ENCODE measurements at places on chromosomes 4 and X.

DNA sequence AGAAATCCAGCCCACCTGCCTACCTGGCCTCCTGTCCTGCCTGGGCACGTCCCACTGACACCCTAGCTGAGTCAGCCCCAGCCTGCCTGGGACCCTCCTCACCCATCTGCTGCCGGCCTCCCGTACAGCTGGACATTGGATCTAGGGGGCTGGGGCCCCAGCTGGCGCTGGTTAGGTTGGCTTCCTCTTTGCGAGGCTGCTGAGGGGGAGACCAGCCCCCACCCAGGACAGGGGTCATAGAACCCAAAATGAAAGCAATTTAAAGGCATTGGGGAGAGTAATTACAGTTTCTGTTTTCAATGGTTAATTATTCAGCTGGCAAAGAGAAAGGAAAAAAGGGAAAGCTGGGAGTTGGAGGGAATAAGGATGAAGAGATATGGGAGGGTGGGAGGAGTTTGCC lies 15.8 kb downstream of the EFNB1 start:
- no peak for DNase-seq

GRCh38 chr4:83708500-83709175 lies 172.7 kb downstream of the GPAT3 start:
- DNase-seq: no peak

DNA sequence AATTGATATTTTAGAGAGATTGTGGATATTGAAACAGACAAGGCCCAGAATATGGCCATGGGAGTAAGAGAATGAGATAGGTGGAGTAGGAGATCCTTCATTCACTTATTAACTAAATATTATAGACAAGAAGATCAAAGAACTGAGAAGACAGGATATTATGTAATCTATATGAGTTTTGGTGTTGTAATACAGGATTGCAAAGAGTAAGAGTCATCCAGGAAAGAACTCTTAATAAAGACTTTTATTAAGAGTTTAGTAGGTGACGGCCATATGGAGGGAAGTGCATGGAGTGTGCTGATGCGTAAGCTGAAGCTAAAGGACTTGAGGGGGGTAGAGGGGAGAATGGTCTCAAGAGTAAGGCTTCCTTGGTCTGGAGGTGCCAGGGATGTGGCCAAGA lies 153.7 kb downstream of the VEGFC start:
- peak; percentile 1 for DNase-seq

- DNase-seq: no peak
Measured at GRCh38 chr4:19151684-19152083, 1100.0 kb upstream of the SLIT2 start.

- DNase-seq: peak; percentile 87
Measured at GRCh38 chr4:170007113-170007512, 19.1 kb downstream of the MFAP3L start.

GRCh38 chrX:154719132-154719675 lies 31.7 kb downstream of the GAB3 start:
- DNase-seq: peak; percentile 79

- DNase-seq: no peak
Measured at GRCh38 chr4:17165286-17165685, 266.8 kb upstream of the LDB2 start.

DNA sequence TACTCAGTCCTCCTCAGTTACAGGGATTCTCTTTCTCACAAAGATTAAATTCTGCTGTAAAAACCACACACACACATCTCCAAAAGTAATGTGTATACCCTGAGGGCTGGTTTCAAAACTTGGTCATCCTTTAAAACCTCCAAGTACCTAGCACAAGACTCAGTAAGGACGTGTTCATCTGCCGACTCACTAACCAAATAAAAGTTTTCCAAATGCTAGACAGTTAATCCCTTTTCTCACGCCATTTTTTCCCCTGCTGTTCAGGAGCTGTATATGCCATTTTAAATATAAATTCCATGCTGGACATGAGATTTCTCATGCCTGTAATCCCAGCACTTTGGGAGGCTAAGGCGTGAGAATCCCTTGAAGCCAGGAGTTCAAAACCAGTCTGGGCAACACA lies 3.9 kb upstream of the SAT1 start:
- DNase-seq: no peak

DNA sequence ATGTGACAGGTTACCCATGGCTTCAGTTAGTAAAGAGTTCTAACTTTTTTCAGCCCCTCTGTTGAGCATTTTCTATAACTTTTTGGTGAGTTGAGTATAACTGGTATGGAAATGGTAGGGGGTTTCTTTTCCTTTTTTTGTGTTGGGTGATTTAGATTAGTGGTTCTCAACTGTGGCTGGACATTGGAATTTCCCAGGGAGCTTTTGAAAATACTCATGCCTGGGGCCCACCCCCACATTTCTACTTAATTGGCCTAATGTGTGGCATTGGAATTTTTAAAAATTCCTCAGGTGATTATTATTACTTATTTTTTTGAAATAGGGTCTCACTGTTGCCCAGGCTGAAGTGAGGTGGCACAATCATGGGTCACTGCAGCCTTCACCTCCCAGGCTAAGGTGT lies 21.9 kb downstream of the SMS start:
- DNase-seq: no peak

DNA sequence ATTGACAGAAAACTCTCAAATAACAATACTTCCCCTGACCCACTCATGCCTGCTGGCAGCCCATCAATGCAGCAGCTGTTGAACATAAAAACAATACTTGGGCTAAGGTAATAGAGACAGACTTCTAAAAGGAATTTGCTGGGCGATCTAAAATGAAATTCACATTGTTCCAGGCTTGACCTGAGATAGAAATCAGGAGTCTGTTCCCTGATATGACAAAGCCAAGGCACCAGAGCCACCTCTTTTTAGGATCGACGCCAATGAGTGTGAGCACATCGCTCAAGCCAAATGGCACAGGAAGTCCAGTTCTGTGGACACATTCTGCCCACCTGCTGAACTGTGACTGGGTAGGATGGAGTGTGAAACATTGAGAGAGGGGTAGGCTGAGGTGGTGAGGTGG lies 4.9 kb downstream of the SEPTIN11 start:
- DNase-seq: no peak

GRCh38 chrX:112941209-112941837 lies 100.7 kb upstream of the AMOT start:
- DNase-seq: no peak

GRCh38 chr4:179607003-179607402 lies 2164.8 kb upstream of the AGA start:
- DNase-seq: no peak

DNA sequence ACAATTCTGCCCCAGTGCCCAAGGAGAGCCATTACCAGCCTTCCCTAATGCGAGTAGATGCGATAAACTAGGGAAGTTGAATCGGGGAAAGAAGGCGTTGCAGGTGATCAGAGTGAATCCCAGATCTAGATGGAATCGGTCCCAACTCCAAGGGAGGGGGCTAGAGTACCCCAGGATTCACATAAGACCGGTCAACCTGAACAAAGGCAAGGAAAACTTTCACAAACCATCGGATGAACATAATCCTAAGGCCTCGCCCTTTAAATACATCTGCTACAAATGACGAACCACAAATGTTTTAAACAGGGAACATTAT lies 11.2 kb upstream of the ZCCHC13 start:
- no peak for DNase-seq

- no peak for DNase-seq
Measured at GRCh38 chr4:13262816-13263215, 221.3 kb downstream of the RAB28 start.

DNA sequence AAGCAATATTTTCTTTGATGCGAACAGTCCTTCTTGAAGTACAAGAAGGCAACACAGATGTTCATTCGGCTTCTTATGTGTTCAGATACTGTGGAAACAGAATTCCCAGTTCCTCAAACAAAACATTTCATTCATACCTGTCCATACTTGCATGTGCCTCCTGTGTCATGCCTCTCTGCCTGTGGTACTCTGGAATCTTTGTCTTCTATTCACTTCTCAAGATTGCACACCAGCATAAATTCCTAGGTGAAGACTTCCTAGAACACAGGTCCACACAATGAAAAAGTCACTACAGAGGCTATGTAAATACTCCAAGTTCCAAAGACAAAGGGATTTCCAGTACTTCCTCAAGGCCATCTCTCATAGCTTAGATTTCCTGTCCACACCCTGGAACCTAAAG lies 367.2 kb downstream of the AFF2 start:
- no peak for DNase-seq

DNA sequence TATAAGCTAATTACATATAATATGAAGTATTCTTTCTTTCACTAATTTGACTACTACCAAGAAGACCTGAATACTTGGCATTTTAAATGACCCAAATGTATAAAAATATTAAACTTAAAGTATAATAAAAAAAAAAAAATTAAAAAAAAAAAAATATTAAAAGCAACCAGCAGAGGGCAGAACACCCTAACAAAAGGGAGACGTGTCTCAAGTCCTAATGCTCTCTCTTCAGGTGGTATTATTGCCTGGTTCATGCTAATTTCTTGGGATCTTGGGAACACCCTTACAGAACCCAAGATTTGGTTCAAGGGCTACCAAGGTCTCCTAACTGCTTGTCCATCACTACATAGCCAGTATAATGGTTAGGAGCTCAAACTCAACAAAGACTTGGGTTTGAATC lies 754.8 kb downstream of the RAB28 start:
- DNase-seq: peak; percentile 41

- DNase-seq: peak; percentile 79
Measured at GRCh38 chr4:78864405-78865024, 74.7 kb downstream of the PAQR3 start.

GRCh38 chr4:104589264-104589868 lies 94.7 kb upstream of the CXXC4 start:
- DNase-seq: no peak

- DNase-seq: no peak
Measured at GRCh38 chrX:9542761-9543111, 77.9 kb downstream of the TBL1X start.

- DNase-seq: no peak
Measured at GRCh38 chrX:55290963-55291362, 26.2 kb upstream of the PAGE3 start.

GRCh38 chr4:175373031-175373430 lies 439.0 kb downstream of the GPM6A start:
- DNase-seq: no peak

GRCh38 chrX:40008791-40009461 lies 88.8 kb downstream of the BCOR start:
- DNase-seq: peak; percentile 86

- no peak for DNase-seq
Measured at GRCh38 chrX:11304829-11305228, 11.6 kb downstream of the AMELX start.
